ENCODE measurements at places on chromosomes 3 and 15. TPM values are rescaled to one million over a fixed set of nuclear protein-coding genes. Genes with fewer than 3 reads are reported as not detected.

Gene ATP13A5
- total RNA-seq = not detected

Gene ADAMTSL3
- 2.0 TPM for total RNA-seq

Gene RARB
- 3.1 TPM for total RNA-seq

Gene TUSC7
- not detected for total RNA-seq

Gene GATA2
- 5.5 TPM for total RNA-seq

Gene A4GNT
- not detected for total RNA-seq

Gene C3orf22
- total RNA-seq = not detected

Gene C2CD4A
- total RNA-seq = not detected

Gene DZIP1L
- total RNA-seq = 38.2 TPM

Gene FBXO40
- not detected for total RNA-seq

Gene MAGI1
- total RNA-seq = 30.2 TPM

Gene SLC38A3
- not detected for total RNA-seq

Gene CHRM5
- not detected for total RNA-seq

Gene VGLL3
- 47.4 TPM for total RNA-seq

Gene ERICH6
- total RNA-seq = 0.41 TPM

Gene ELL3
- 2.1 TPM for total RNA-seq

Gene HTR3E
- not detected for total RNA-seq

Gene ARGFX
- not detected for total RNA-seq

Gene TGM5
- not detected for total RNA-seq

Gene TMED3
- 45.1 TPM for total RNA-seq

Gene ECE2
- not detected for total RNA-seq

Gene USF3
- total RNA-seq = 4.5 TPM

Measured in fibroblast of the aortic adventitia (primary cell).